Neural progenitor cell (in vitro differentiated cells): ENCODE measurements at places on chromosomes 16 and 17. TPM values are rescaled to one million over a fixed set of nuclear protein-coding genes. Genes with fewer than 3 reads are reported as not detected.

AOC3 gene
- total RNA-seq = 0.90 TPM in 1 of 2 replicates, not detected in the other

- no peaks in the 10 kb centered on the region for H3K36me3 ChIP-seq
- no peaks in the 10 kb centered on the region for H3K27me3 ChIP-seq
- H3K4me3 ChIP-seq = peak overlapping the region; percentile 64
- DNase-seq = no peak
- H3K4me1 ChIP-seq = peaks cover 5% of the 10 kb centered on the region
- H3K27ac ChIP-seq = no peak overlapping the region
Measured at GRCh38 chr16:71565812-71566700, 10.8 kb downstream of the TAT start.

DNA sequence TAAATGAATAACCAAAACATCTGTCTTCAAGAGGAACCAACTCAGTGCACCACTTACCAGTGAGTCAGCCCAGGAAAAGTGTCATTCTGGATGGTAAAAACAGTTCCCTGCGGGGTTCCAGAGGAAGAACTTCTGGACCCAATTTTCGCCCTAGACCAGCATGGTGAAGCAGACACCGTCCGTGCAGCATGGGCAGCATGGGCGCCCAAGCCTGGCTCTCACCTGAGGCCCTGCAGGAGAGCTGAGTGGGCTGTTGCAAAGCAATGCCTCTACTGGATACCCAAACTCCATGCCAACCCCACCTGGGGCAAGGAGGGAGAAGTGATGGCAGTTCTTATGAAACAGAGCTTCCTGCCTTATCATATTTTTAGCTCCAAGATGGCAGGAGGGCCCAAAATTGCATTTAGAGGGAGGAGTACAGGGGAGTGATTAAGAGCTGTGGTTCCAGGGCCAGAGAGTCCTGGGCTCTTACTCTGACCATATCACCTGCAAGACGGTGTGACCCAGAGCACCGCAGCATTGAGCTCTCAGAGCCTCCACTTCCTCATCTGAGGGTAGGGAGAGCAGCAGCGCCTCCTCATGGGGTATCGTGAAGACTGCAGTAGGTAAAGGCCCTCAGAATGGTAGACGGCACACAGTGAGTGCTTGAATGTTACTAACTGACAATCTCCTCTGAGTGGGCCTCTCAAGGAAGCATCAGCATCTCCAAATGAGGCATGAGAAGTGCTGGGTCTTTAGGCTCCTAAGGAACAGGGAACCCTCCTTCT, 16.6 kb upstream of the INPP5K start:
- H3K4me3 ChIP-seq = no peak overlapping the region
- no peaks in the 10 kb centered on the region for H3K4me1 ChIP-seq
- DNase-seq = peak; percentile 69
- peaks cover 4% of the 10 kb centered on the region for H3K36me3 ChIP-seq
- H3K27me3 ChIP-seq = no peaks in the 10 kb centered on the region

AANAT gene
- not detected in 2 replicates for total RNA-seq

CDRT15L2 gene
- not detected in 2 replicates for total RNA-seq

GRCh38 chr16:11706180-11706742, 36.4 kb downstream of the TXNDC11 start:
- H3K27me3 ChIP-seq = no peaks in the 10 kb centered on the region
- no peaks in the 10 kb centered on the region for H3K4me1 ChIP-seq
- no peaks in the 10 kb centered on the region for H3K36me3 ChIP-seq
- H3K4me3 ChIP-seq = no peak overlapping the region
- DNase-seq = no peak

CIBAR2 gene
- 0.43 TPM in 1 of 2 replicates, not detected in the other for total RNA-seq

GRCh38 chr16:85798901-85799496, 345 bp downstream of the EMC8 start:
- no peaks in the 10 kb centered on the region for H3K4me1 ChIP-seq
- no peak overlapping the region for H3K27ac ChIP-seq
- no peak for DNase-seq
- no peaks in the 10 kb centered on the region for H3K27me3 ChIP-seq

GRCh38 chr17:63997341-63998048, 656 bp upstream of the PRR29 start:
- no peaks in the 10 kb centered on the region for H3K4me1 ChIP-seq
- H3K27ac ChIP-seq = no peak overlapping the region
- peak; percentile 1 for DNase-seq

NRN1L gene
- 0.54 and 2.0 TPM in 2 replicates for total RNA-seq
